Natural killer cell (primary cell): ENCODE measurements at places on chromosomes 5 and 9.

DNA sequence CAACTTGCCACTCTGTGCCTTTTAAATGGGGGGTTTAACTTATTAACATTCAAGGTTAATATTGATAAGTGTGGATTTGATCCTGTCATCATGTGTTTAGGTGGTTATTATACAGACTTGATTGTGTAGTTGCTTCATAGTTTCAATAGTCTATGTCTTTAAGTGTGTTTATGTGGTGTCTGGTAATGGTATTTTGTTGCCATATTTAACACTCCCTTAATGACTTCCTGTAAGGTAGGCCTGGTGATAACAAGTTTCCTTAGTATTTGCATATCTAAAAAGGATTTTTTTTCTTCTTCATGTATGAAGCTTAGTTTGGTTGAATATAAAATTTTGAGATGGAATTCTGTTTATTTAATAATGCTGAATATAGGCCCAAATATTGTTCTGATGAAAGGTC is 506.0 kb upstream of the ZNF462 start:
- no peak for DNase-seq

- DNase-seq = no peak
Observed at GRCh38 chr5:14913096-14913495, 41.5 kb upstream of the ANKH start.

DNA sequence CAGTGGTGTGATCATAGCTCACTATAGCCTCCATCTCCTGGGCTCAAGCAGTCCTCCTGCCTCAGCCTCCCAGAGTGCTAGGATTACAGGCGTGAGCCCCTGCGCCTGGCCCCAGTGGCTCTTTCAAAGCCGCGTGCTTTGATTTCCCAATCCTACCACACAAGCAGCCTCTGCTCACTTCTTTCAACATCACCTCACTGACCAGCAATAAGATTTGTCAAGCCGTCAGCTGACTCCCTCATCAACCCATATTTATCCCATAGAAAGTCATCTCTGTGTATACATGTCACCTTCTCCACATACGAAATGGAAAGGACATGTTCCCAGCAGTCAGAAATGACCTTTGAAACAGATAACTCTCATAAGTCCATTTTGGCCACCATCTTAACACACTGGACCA is 26.0 kb downstream of the SLC31A2 start:
- DNase-seq = no peak

- DNase-seq = no peak
Observed at GRCh38 chr5:62603934-62604333, 25.3 kb downstream of the LRRC70 start.

GRCh38 chr9:35606138-35606504 is 1.1 kb downstream of the TESK1 start:
- DNase-seq = no peak

- no peak for DNase-seq
Observed at GRCh38 chr5:53019320-53019719, 30.2 kb downstream of the ITGA2 start.

- DNase-seq = no peak
Observed at GRCh38 chr5:159817262-159818029, 98.8 kb upstream of the ADRA1B start.

GRCh38 chr9:98323051-98323830 is 67.8 kb upstream of the TBC1D2 start:
- no peak for DNase-seq

DNA sequence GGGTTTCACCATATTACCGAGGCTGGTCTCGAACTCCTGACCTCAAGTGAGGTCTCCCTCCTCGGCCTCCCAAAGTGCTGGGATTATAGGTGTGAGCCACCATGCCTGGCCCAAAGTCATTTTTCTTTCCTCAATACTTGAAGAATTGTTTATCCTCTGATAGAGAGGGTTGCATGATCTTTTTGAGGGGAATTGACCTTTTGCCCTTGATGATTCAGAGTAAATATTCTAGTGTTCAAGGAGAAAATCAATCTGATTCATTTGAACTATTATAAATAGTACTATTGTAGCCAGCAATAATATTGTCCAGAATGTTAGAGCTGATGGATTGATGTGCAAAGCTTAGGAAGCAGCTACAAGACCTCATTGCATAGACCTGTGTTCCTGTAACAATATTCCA is 47.1 kb downstream of the UGCG start:
- no peak for DNase-seq

- DNase-seq = no peak
Observed at GRCh38 chr9:109320331-109320741, 523 bp downstream of the EPB41L4B start.

GRCh38 chr5:139664086-139664693 is 16.0 kb downstream of the CXXC5 start:
- DNase-seq = peak; percentile 27

DNA sequence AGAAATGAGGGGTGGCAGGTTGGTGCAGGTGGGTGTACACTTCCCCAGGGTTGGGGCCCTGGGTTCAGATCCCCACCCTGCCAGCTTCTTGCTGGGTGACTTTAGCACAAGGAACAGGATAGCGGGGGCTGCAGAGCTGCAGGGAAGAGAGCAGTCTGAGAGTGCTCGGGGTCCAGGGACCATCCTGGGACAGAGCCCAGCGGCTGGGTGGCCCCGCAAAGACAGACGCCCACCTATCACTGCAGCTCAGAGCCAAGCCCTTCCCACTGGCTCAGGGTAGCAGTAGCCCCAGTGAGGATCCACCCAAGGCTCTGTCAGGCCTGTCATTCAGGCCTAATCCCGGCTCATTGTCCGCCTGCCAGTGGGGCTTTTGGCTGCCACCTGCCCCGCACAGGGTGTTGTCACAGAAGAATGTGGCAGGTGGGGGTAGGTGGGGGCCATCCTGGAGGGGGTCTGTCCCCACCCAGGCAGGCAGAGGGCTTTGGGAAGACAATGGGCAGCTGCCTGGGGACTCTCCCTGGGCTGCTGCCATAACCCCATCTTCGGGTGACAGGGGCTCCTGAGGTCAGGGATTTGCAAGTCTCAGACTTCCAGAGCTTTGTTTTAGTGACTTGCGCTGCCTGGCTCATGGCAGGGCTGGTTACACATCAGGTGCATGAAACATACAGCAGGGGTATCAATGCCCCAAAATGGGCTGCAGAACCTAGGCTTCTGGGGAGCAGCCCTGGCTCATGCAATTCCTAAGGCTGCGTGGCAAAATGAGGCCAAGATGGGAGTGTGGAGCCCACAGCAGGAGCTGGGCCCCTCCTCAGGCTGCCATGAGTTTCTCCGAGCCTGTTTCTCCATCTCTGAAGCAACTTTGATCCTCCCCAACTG is 52.1 kb downstream of the BARX1 start:
- no peak for DNase-seq

DNA sequence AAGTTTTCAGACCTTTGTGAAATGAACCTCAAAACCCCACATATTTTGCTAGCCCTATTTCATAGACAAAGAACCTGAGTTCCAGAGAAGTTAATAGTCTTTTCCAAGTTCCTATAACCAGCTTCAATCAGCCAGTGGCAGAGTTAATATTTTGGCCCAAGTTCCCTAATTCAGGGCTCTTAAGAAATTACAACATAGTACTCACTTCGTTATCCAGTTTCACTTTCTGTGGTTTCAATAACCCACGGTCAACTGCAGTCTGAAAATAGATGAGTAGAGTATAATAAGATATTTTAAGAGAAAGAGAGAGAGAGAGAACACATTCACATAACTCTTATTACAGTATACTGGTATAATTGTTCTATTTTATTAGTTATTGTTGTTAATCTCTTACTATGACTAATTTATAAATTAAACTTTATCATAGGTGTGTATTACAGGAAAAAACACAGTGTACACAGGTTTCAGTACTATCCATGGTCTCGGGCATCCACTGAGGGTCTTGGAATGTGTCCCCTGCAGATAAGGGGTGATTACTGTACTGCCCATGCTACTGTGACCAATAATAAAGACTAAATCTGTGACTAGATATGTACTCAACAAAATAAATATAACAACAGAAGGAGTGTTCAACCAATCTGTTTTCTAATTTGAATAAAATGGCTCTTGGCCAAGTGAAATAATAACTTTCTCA is 9.3 kb upstream of the MYOT start:
- DNase-seq = peak; percentile 20
